ENCODE measurements at places on chromosomes 7 and 10. TPM values are rescaled to one million over a fixed set of nuclear protein-coding genes. Genes with fewer than 3 reads are reported as not detected.

DNA sequence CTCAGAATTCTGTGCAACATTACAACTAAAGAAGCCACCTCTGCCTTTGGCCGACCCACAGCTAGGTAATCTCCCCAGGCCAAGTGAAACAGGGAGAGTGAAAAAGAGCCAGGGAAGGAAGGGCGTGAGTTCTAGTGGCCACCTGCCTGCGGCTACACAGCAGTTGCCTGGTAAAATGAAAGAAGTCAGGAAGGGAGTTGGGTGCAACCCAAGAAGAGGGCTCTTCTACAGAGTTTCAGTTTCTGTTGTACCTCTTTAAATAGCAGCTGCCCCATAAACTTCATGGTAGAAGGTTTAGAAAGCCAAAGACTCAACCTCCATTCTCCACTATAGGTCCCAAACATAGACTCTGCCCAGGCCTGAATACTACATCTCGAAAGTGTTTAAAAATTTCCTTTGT lies 76.2 kb upstream of the TMEM168 start:
- DNase-seq = no peak

GRCh38 chr10:2899246-2899951 lies 167.9 kb upstream of the PFKP start:
- DNase-seq = no peak

SRGN gene
- not detected for total RNA-seq

GRCh38 chr7:16586081-16586874 lies 59.3 kb downstream of the ANKMY2 start:
- DNase-seq = no peak

- DNase-seq = no peak
Observed at GRCh38 chr10:117663750-117664149, 121.2 kb downstream of the EMX2 start.

SHH gene
- total RNA-seq = 0.58 TPM

SPAM1 gene
- total RNA-seq = not detected

DNA sequence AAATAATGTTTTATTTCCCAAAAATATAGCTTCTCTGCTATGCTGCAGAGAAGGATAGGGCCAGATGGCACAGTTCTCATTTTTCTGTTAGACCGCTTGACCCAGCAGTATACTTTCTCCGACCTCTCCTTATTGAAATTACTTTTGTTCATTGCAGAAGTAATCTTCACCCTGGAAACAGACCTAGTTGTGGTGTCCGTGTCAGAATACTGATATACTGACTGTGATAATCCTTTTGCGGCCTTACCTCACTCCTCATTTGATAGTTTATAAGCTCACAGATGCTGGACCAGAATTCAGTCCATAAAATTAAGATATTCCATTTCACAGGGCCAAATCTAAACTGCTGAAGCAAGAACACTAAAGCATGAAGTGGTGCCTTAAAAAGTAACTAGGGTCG lies 260.6 kb upstream of the DKK1 start:
- no peak for DNase-seq

RBM20 gene
- total RNA-seq = 23.3 TPM

COBL gene
- 0.66 TPM for total RNA-seq

DNA sequence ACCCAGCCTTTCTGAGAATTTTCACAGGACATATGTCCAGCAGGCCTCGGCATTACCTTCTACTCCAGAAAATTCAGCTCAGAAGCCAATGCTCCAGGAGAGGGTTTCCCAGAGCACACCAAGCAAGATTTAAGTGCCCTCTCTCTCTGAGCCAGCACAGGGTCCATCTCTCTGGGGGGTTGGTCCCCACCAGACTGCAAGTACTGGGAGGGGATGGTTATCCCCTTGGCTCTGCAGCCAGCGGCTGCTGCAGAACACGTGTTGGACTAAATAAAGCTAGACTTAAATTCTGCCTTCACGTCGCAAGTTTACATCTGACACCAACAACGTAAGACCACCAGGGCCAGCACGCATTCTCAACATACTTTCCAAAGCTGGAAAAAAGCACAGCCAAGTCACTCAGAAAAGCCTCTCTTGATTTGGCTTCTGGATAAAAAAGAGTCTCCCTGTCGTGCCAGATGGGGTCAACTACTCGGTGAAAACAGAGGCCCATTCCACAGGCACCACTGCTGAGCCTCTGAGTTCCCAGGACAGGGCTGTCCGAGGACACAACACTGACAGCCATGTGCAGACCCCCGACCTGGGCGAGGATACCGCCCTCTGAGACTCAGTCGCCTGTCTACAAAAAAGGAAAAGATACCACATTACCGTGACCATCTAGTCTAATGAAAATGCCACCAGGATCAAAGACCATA lies 77.3 kb downstream of the CTBP2 start:
- no peak for DNase-seq

Data from mesothelial cell of epicardium (in vitro differentiated cells).